ENCODE measurements at places on chromosomes 4 and X. TPM values are rescaled to one million over a fixed set of nuclear protein-coding genes. Genes with fewer than 3 reads are reported as not detected.

DNA sequence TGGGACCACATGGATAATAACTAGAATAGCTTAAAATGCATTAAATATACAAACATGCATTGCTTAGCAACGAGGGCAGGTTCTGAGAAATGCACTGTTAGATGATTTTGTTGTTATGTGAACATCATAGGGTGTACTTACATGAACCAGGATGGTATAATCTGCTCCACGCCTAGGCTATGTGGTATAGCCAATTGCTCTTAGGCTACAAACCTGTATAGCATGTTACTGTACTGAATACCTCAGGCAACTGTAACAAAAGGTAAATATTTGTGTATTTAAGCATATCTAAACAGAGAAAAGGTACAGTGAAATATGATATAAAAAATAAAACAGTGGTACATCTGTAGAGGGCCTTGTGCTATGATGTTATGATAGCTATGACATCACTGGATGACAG lies 169.2 kb upstream of the IL15 start:
- DNase-seq = no peak

F8A2 gene
- total RNA-seq = not detected

DNA sequence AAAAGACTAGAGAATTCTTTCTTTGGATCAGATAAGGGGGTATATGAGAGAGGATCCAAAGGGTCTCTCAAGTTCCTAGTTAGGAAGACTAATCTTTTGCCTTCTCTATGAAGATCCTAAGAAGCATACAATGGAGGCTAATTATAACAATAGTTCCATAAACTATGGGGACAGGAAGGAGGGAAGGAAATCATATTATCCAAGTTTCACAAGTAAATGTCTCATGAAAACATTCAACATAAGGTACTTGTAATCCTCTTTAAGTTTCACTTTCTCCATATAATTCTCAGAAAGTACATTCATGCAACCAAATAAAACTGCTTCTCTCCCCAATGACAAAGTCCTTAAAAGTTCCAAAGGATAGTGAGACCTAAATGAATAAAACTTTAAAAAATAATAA lies 27.1 kb downstream of the STX18 start:
- DNase-seq = no peak

GRCh38 chrX:125439194-125439849 lies 119.7 kb downstream of the TEX13C start:
- DNase-seq = no peak

GRCh38 chr4:57911203-57911602 lies 801.0 kb upstream of the IGFBP7 start:
- DNase-seq = no peak

- no peak for DNase-seq
Observed at GRCh38 chr4:96675416-96675815, 835.5 kb downstream of the PDHA2 start.

FRG2 gene
- not detected for total RNA-seq

OTUD6A gene
- total RNA-seq = not detected

- no peak for DNase-seq
Observed at GRCh38 chrX:36241397-36241796, 321.9 kb downstream of the CFAP47 start.

NOX1 gene
- 0.10 TPM for total RNA-seq

Measured in myocyte (in vitro differentiated cells).